ENCODE measurements at places on chromosomes 5 and 9.

DNA sequence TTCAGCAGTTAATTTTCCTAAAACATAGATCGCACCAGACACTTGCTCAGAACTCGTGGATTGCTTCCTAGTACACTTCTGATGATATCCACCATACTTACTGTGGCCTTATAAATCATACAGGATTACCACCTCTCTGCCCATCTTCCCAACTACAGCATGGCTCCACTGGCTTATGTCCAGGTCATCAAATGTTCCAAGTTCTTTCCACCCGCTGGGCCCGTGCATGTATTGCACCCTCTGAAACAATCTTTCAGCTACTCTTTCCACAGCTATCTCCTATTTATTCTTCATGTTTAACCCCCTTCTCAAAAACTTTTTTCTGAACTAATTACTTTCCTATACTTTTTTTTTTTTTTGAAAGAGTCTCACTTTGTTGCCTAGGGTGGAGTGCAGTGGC is 18.5 kb downstream of the FBXW2 start:
- no peak for DNase-seq

DNA sequence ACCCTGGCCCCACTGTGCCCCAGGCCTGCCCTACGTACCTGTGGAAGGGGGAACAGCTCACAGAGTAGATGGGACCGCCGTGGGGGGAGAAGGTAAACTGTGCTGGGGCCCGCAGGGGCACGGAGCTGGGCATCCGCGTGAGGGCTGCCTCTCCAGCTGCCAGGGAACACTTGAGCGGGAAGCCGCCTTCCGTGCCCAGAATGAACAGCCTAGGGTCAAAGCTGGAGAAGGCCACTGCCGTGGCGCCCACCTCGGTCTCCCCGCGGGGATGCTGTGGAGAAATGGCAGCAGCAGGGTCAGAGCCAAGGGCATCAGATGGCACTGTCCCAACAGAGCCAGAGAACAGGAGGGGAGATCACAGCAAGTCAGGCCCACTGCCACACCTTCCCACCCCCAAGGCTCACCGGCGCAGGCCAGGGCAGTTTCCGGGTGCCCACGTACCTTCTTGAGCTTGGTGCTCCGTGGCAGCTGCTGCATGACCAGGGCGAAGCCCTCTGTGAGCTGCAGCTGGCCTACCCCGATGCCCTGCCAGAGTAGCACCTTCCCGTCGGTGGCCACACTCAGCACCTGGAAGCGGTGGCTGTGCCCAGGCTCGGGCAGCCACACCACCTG is 21.9 kb downstream of the DYNC2I2 start:
- DNase-seq = no peak

- DNase-seq = no peak
These were observed 185.5 kb downstream of the RGS3 start for GRCh38 chr9:113649054-113649453.

GRCh38 chr9:31390403-31391025 is 993.9 kb upstream of the ACO1 start:
- DNase-seq = no peak

- no peak for DNase-seq
These were observed 431.9 kb downstream of the ANXA1 start for GRCh38 chr9:73583576-73583975.

- DNase-seq = no peak
These were observed 42.7 kb downstream of the IQGAP2 start for GRCh38 chr5:76445830-76446229.

DNA sequence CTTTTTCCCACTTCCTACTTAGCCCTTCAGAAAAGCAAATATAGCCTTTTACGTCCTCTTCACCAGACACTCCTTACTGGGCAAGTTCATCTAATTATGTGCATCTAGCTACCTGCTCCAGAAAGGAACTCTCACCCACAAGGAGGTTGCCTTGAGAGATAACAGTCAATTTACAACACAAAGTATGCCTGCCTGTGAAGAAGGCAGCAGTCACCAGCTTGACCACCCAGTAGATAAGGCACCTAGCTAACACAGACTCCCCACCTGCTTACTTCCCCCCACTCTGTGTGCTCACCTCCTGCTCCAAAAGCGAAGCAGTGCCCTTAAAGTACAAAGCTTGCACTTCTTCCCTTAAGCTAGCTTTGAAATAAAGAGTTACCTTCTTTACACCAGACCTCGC is 111.7 kb upstream of the MRPS30 start:
- no peak for DNase-seq

- DNase-seq = no peak
These were observed 91.9 kb upstream of the TLR4 start for GRCh38 chr9:117612317-117612716.

DNA sequence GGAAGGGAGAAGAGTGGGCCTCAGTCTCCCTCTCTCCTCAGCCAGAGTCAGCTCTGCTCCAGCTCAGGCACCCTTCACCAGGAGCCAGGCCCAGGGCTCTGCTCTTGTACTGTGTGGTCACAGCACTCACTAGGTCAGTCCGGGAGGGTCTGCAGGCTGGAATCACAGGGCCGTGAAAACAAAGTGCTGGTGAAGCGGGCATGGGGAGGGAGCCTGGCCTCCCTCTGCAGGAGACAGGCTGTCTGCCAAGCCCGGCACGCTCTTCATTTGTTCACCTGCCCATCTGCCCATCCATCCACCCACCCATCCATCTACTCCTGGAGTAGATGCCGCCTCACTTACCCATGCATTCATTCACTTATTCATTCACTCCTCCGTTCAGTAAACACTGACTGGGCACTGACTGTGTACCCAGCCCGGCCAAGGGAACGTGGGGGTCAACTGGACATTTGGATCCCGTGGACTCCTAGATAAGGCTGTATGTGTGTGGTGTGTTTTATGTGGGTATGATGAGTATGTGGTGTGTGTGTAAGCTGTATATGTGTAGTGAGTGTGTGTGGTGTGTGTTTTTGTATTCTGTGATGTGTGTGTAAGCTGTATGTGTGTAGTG is 3.6 kb downstream of the SPAAR start:
- DNase-seq = no peak

DNA sequence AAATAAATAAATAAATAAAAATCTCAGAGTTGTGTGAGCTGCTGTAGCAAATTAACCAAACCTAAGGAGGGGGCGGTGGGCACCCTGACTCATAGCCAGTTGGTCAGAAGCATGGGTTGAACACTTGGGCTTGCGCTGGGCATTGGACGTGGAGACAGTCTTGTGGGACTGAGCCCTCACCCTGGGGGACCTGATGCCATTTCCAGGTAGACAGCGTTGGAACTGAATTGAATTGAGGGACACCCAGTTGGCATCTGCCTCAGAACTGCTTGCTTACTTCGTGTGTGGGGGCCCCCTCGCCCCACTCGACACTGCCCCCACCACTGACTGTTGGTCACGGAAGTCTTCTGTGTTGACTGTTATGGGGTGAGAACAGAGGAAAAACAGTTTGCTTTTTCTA is 19.0 kb upstream of the TBC1D9B start:
- DNase-seq = no peak

- no peak for DNase-seq
These were observed 448.3 kb downstream of the TLE4 start for GRCh38 chr9:80020056-80020455.

- DNase-seq = no peak
These were observed 507 bp downstream of the CTNND2 start for GRCh38 chr5:11903614-11904264.

DNA sequence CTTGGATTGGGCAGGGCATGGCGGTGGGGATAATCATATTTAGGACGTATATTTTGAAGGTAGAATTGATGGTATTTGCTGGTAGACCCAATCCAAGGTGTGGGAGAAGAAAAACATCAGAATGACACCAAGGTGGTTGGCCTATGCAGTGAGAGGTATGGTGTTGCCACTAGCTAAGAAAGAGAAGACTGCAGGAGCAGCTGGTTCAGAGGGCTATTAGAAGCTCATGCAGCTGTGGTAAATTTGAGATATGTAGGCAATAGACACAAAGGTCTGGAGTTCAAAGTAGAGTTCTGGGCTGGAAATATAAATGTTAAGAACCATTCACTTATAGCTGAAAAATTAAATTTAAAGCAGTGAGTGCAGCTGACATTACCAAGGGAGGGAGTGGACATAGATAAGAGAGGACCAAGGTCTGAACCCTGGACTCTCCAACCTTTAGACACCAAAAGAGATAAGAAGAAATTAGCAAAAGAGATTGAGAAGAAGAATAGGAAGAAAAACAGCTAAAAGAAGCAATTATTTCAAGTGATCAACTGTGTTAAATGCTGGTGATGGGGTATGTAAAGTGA is 74.7 kb upstream of the FAM169A start:
- no peak for DNase-seq

GRCh38 chr5:128796506-128796905 is 168.8 kb upstream of the SLC27A6 start:
- DNase-seq = no peak

DNA sequence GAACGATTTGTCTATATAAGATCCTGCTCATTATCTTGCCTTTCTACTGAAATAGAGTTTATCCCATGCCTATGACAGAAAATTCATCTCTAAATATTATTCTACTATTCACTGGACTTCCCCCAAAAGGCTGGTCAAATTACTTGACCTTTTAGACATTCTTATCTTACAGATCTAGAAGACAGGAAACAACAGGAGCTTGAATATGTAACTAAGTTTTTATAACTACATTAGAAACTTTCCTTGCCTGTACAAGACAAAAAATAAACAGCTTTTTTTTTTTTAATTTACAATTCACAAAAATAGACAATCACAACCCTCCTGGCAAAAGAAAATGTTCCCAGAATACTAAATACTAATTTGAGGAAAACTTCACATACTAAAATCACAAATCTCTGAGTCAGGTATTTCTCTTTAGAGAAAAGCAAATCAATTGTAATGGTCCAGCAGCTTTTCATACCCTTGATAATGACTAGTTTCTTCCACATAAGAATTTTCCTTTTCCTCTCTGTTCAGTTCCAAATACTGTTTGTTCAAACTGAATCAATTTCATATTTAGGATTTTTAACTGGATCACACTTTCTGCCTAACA is 68.6 kb downstream of the MLLT3 start:
- DNase-seq = no peak

DNA sequence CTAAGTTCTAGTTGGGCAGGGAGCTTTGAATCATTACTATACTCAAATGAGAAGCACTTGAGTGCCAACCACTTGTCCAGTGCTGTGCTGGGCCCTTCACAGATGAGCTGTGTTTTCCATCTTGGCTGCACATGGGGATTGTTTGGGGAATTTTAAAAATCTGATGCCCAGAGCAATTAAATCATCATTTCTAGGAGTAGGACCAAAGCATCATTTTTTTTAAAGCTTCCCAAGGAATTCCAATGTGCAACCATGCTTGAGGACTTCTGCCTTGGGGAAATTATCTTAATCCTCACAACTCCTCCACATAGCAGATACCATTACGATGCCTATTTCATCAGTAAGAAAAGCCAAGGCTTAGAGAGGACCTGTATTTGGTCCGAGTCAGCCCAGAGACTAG is 131.4 kb downstream of the TMEM174 start:
- no peak for DNase-seq

DNA sequence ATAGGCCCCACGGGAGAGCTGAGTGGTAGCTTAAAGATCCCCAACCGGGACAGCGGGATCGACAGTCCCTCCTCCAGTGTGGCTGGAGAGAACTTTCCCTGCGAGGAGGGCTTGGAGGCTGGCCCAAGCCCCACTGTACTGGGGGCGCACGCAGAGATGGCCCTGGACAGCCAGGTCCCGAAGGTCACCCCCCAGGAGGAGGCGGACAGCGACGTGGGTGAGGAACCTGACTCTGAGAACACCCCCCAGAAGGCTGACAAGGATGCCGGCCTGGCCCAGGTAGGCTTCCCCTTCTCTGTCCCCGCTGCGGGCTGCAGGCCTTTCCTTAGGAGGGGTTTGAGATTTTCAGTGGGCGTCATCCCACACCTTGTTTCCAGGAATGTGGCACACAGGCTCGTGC is 29.1 kb downstream of the FGD3 start:
- DNase-seq = no peak

DNA sequence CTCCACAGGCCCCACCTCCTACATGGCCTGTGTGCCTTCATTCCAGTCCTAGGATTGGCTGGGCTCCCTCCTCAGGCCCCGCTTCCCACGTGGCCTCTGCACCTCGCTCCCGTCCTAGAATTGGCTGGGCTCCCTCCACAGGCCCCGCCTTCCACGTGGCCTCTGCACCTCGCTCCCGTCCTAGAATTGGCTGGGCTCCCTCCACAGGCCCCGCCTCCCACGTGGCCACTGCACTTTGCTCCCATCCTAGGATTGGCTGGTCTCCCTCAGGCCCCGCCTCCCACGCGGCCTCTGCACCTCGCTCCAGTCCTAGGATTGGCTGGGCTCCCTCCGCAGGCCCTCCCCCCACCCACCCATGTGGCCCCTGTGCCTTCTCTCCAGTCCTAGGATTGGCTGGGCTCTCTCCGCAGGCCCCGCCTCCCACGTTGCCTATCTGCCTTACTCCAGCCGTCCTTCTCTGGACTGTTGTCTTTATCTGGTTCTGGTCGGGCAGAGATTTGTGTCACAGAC is 45.3 kb upstream of the CACNA1B start:
- DNase-seq = no peak

DNA sequence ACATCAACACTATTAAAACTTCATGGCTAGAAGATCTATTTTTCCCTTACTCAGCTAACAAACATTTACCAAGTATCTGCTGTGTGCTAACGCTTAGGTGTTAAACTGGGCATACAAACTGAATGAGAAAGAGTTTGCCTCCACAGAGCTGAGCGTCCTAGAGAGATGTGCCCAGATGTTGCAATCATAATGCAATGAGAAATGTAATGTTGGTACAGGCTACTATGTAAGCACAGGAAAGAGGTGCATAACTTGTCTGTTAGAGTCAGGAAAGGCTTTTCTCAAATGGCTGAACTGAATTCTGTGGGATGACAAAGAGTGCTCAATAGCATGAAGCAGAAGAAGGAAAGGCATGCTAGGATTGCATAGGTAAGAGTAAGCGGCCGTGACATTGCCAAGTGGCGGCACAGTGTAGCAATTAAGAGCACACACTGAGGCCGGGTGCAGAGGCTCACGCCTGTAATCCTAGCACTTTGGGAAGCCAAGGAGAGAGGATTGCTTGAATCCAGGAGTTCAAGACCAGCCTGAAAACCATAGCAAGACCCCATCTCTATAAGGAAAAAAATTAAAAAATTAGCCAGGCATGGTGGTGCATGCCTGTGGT is 137.8 kb downstream of the MEF2C start:
- DNase-seq = no peak

DNA sequence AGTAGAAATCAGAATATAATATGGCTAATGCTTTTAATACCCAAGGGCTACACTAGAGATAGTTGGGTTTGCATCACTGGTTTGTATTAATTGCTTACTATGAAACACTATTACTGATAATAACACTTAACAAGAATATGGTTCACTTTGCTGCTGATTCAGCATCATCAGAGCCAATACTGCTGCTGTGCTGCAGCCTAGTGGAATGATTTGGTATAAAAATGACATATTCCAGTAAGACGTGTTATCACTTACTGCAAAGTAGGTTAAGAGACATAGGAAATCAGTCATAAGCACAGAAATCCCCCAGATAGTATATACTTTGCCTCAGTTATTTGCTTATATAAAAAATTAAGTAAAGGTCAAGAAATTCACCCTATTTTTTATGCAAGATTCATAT is 2.8 kb downstream of the CDH10 start:
- DNase-seq = no peak
